ENCODE measurements at places on chromosomes 16 and 17.

- no peak for DNase-seq
These were observed 2.9 kb downstream of the PPM1D start for GRCh38 chr17:60602871-60603270.

DNA sequence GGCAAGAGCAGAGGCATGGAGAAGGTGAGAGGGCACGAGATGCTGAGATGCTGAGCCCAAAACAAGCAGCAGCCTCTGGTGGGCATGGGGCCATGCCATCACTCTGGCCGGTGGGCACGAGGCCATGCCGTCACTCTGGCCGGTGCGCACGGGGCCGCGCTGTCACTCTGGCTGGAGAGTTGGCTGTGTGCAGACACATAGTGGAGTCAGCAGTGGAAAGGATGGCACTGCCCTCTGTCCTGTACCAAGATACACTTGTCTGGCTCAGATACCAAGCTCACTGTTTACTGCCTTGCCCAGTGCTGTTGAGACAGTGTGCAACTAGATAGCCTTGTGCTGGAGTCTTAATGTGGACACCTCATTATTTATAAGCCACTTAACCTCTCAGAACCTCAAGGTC, 45.1 kb downstream of the CYB5D2 start:
- DNase-seq, result no peak

- no peak for DNase-seq
These were observed 301.1 kb downstream of the IRF8 start for GRCh38 chr16:86199871-86200695.

DNA sequence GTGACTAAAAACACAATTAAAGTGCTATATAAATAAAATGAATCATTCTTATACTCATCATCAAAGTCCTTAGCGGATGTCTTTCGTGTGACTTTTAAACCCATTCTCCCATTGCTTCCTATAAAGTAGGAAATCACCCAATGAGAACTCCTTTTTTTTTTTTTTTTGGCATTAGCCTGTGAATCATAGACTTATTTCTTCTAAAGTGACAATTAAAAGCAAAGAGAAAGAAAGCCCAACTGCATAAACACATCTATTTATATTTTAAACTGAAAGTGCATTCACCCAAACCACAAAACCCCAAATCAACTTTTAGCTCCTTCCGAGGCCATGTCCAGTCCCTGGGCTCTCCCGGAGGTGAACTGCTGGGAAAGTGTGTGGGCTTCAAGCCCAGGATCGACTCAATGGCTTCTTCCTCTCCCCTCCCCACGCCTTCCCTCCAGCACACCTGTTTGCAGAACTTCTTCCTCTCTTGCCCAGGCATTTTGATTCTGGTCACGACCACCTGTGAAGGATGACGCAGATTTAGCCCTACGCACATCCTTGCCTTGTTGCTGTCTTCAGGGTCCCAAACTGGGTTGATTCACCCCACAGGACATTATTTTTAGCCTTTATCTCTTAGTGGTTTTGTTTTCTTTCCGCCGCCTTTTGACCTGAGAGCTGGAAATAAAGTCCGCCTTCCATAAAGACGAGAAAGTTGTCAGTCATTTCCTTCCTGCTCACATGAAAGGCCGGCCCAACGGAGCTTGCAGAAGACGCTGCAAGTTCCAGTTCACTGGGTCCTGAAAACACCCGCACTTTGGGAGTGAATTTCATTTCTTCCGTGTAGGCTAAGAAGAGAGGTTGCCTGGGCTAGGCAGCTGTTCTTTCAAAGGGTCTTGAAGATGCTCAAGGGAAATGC, 166.8 kb downstream of the MAP2K6 start:
- no peak for DNase-seq

DNA sequence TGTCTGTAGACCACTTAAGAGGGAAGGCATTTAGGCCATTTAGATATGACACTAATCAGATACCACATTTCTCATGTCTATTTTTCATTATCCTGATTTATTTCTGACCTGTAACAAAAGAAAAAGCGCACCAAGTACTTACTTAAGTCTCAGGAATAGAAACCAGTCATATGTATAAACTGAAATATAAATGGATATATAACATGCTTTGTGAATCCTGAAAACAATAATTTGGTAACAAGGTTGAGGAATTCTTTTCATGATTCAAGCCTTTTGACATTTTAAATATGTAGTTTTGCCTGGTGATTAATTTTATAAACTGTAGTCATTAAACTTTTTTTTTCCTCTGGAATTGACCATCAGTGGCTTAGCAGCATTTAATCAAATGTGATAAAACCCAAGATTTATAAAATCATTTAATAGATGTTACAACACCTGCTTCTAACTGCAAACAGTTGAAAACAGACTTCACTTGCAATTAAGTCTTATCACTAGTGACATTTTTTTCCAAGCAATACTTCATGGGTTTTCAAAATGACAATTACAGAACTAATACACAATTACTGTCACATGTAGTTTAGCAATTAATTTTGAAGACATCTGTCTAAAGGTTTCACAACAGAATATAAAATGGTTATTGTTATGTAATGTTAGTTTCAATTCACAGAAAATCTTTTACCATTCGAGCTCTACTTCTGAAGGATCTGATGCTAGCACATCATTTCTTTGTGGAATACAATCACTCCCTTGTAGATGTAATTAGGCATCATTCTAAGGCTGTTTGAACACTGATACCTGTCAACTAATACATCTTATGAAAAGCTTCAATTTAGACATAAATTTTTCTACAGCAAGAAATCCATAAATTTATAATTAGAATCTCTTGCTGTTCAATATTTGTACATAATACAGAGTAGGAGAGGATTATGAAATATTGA, 110.3 kb downstream of the TOX3 start:
- DNase-seq, result no peak

DNA sequence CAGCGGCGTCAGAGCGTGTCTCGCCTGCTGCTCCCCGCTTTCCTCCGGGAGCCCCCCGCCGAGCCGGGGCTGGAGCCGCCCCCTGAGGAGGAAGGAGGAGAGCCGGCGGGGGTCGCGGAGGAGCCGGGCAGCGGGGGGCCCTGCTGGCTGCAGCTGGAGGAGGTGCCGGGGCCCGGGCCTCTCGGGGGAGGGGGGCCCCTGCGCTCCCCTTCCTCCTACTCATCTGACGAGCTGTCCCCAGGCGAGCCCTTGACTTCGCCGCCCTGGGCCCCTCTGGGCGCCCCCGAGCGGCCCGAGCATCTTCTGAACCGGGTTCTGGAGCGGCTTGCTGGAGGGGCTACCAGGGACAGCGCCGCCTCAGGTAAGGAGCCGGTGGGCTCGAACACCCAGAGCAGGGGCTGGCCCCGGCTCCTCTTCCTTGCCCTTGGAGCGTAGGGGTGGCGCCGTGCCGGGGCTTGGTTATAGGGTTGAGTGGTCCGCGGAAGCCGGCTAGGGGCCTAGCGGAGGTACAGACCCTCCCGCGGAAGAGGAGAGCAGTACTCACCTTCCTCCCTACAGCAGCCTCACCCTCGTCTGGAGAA, 841 bp downstream of the RAPGEFL1 start:
- no peak for DNase-seq

GRCh38 chr16:10846213-10846998, 27.8 kb upstream of the TVP23A start:
- DNase-seq, result no peak

DNA sequence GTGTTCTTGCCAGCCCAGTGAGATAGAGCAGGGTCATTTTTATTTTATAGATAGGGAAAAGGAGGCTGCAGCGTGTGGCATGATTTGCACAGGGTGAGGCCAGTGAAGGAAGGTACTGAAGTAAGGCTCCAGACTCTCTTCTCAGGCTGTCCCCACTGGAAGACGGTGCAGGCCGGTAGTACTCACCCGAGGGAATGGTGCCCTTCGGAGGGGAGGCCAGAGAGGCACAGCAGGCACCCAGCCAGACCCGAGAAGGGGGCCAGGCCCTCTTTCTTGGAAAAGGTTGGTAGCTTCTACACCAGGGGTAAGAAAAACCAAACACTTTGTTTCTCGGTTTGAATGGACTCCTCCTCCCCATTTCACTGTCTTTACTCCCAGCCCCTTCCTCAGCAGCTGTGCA, 288 bp downstream of the ANKRD40CL start:
- no peak for DNase-seq

- DNase-seq, result no peak
These were observed 10.1 kb downstream of the RBFOX3 start for GRCh38 chr17:79600681-79601131.

DNA sequence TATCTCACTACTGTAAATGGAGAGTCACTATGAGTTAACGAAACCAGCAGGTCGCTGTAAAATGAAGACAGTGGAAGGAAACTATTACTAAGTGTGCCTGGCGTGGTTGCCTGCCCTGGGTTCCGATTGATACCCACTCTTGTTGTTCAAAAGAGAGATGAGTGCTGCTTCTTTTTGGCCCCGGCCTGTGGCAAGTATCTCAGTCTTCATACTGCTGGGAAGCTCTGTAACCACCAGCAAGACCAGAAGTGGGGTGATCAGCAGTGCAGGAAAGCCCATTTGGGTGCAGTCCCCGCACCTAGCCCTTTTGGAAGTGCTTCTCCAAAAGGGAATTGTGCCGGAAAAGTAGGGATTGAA, 104.5 kb downstream of the SNX29 start:
- DNase-seq, result no peak

GRCh38 chr17:17641621-17642409, 39.4 kb upstream of the RAI1 start:
- peak; percentile 24 for DNase-seq

GRCh38 chr17:66715745-66716156, 119.2 kb upstream of the CACNG5 start:
- no peak for DNase-seq

GRCh38 chr17:34171245-34171818, 83.8 kb upstream of the CCL2 start:
- DNase-seq, result no peak

- DNase-seq, result no peak
These were observed 84.6 kb upstream of the GRIN2A start for GRCh38 chr16:10266809-10267208.

DNA sequence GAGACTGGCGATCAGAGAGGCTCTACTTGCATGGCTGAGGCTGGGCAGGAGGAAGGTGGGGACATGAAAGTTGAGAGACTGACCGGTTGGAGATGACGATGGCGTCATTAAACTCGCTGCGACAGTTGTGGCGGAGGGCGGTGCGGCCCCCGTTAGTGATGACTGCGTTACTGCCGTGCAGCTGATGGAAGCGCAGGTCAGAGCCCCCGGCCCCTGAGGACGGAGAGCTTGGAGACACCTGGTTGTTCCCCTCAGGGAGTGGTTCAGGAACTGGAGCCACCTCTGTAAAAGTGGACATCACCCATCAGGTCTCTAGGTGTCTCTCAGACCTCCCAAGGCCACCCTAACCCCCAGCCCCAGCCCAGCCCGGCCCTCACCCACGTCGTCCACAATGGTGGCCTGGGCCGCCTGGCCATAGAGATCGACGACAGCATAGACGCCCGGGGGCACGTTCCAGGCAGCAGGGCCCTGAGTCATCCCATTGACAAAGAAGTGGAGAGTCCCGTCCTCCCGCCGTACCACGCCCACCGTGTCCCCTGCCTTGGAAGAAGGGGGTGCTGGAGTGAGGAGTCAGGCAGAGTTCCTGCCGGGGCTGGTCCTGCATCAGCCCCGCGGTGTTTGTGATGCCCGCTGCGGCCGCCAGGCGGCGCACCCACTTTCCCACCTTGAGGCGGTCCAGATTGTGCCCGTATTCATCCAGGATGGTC, 5.3 kb downstream of the NEURL4 start:
- no peak for DNase-seq
